ENCODE measurements at places on chromosomes 3 and 15.

- no peak for DNase-seq
These were observed 15.8 kb downstream of the DNAJC13 start for GRCh38 chr3:132433121-132433520.

- no peak for DNase-seq
These were observed 55.6 kb downstream of the LHFPL4 start for GRCh38 chr3:9497821-9498565.

- DNase-seq, result no peak
These were observed 81.9 kb upstream of the ZNF280D start for GRCh38 chr15:56815247-56815646.

- DNase-seq, result no peak
These were observed 146.2 kb downstream of the NFKBIZ start for GRCh38 chr3:101995371-101996046.

- no peak for DNase-seq
These were observed 91.0 kb downstream of the TPRG1 start for GRCh38 chr3:189262746-189263145.

GRCh38 chr3:167711439-167711838, 23.3 kb downstream of the PDCD10 start:
- DNase-seq, result no peak

GRCh38 chr15:63461230-63461985, 43.0 kb upstream of the USP3 start:
- DNase-seq, result peak; percentile 70

DNA sequence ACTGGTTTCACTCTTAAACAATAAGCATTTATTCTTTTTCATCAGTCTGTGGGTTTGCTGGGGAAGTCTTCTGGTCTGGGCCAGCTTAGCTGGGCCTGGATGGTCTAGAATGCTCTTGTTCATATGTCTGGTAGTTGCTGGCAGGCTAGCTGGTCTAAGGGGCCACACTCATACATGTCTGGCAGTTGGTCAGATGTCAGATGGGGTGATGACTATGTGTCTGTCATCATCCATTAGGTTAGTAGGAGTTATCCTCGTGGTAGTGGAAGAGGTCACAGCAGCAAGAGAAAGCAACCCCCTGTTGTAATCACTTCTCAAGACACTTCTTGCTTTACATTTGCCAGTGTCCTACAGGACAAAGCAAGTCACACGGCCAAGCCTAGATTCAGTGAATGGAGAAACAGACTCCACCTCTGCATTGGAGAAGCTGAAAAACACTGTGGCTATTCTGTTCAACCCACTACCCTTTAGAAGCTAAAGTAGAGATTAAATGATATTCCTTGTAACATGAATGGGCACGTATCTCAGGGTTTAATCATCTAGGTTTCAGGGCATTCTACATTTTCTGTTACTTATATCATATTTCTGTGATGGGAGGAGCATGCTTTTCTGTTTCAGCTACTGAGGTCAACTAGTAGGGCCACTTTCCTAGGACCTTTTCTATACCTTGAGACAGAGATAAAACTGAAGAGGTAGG, 5.5 kb upstream of the ARID3B start:
- no peak for DNase-seq

DNA sequence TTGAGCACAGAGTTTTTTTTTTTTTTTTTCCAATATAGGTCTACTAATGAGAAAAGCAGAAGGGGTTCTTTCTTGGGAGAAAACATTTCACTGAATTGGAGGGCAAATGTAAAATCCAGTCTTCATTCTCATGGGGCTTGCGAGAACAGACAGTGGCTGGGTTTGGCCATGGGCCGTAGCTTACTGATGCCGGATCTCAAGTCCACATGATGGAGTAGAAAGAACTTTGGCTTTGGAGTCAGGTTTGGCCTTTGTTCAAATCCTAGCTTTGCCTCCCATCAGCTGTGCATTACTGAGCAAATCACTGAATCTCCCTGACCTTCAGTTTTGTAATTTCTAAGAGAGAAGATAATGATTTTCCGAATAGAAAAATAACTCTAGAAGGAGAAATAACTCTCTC, 59.7 kb downstream of the LMCD1 start:
- DNase-seq, result no peak

GRCh38 chr3:116118475-116119169, 326.7 kb downstream of the LSAMP start:
- DNase-seq, result no peak

DNA sequence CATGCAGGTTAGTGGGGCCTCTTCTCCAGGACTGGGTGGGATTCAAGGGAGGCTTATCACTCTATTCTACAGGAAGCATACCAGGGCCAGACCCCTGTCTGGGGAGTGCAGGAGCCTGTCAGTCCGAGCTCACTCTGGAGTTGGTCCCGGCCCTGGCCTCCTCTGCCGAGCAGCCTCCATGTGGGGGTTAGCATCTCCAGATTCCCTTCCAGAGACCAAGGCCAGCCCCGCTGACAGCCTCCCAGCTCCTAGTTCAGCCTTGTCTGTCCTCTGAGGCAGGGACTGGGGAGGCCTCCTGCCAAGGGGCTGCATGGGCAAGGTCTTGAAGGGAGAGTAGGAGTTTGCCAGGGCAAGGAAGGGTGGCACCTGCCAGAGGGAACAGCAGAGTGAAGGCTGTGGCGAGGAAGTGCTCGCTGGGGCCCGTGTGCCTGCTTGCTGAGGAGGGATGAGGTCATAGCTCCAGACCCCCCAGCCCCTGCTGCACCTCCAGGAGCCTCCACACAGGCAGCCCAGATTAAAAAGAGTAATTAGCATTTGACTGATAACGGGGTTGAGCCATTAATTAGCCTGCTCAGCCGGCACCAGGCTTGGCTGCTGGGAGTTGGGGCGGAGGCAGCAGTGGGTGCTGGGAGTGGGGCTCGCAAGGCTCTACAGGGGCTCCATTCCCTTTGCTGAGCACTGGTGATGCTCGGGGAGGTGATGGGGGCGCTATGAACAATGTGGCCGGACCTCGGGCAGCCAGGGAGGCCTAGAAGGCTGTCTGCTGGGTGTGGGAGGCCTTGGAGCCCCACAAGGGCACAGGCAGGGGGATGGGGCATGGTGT, 54.3 kb downstream of the DNAJB8 start:
- no peak for DNase-seq

DNA sequence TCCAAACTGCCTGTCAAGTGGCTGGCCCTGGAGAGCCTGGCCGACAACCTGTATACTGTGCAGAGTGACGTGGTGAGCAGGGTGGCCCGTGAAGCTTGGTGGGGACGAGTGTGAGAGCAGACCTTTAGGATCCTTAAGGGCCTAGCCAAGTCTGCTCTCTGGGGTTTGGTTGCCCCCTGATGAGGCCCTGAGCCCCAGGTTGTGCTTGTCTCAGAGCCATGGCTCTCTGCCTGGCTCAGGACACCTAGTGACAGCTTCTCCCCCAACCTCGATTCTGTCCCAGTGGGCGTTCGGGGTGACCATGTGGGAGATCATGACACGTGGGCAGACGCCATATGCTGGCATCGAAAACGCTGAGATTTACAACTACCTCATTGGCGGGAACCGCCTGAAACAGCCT, 14.4 kb downstream of the TYRO3 start:
- DNase-seq, result no peak

- no peak for DNase-seq
These were observed 271.9 kb upstream of the GADL1 start for GRCh38 chr3:31166249-31166885.

- DNase-seq, result no peak
These were observed 22.8 kb downstream of the ATP2C1 start for GRCh38 chr3:130916507-130917167.

DNA sequence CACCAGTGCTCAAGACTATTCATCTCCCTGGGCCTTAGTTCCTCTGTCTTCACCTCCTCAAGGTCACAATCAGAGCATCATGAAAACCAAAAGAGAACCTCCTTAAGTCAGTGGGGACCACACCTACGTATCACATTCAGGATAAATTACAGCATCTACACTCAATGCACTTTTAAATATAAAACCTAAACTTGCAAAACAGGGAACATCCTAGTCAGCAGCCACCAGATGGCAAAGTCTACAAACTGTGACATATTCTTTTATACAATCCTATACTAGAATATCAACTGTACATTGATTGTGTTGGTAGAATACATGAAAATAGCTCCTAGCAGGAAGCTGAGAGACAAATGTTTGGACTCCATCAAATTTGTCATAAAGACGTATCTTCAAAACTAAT, 7.9 kb downstream of the KIF9 start:
- DNase-seq, result no peak

DNA sequence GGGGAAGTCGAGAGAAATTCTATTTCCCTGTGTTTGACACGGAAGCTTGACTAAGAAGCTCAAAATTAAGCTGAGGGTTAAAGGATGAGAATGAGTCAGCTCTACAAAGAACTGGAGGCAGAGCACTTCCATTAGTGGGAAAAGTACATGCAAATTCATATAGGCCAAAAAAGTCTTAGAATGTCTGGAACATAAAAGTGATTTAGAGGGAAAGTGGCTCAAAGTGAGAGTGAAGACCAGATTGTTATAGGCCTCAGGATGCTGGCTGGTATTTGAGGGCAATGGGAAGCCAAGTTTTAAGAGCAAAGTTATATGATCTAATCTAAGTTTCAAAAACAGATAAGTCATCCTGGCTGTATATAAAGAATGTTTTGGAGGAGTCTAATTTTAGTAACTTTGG, 857.3 kb downstream of the NAALADL2 start:
- no peak for DNase-seq

GRCh38 chr15:60421544-60421943, 23.8 kb upstream of the ANXA2 start:
- no peak for DNase-seq

- no peak for DNase-seq
These were observed 466 bp downstream of the NFKBIZ start for GRCh38 chr3:101849714-101850245.

GRCh38 chr3:53161450-53161819, 426 bp downstream of the PRKCD start:
- no peak for DNase-seq

- no peak for DNase-seq
These were observed 239.9 kb upstream of the LRTM1 start for GRCh38 chr3:55167586-55168317.

DNA sequence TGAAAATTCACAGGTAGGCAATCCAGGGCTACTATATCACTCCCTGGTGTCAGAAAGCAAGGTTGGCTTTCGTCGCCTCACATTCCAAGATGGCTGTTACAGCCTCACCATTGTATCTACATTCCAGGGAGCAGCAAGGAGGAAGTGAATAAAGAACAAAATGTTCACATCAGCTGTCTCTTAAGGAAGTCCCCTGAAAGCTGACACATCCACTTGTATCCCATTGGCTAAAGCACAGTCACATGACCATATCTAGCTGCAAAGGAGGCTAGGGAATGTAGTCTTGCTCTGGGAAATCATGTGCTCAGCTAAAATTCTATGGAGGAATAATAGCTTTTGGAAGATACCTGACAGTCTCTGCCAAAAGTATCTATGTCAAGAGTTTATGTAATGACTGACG, 12.8 kb upstream of the GATA2 start:
- no peak for DNase-seq

- no peak for DNase-seq
These were observed 11.7 kb upstream of the MRPS22 start for GRCh38 chr3:139332092-139332491.

DNA sequence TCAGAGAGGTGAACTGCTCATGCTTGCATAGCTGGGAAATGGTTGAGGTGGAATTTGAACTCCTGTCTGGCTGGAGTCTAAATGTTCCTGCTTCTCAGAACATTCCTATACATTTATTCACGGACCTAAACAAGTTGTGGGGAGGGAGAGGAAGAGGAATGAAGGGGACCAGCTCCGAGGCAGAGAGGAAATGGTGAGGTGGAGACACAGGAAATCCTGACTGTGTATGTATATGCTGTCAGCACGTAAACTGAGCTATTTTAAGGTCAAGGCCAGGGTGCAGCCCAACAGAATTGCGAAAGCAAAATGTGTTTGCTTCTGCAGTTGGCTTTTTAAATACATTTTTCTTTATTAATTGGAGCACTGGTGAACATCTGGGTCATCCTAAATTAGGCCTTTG, 74.1 kb upstream of the POMGNT2 start:
- no peak for DNase-seq

GRCh38 chr3:66297900-66298299, 77.1 kb downstream of the SLC25A26 start:
- DNase-seq, result no peak

DNA sequence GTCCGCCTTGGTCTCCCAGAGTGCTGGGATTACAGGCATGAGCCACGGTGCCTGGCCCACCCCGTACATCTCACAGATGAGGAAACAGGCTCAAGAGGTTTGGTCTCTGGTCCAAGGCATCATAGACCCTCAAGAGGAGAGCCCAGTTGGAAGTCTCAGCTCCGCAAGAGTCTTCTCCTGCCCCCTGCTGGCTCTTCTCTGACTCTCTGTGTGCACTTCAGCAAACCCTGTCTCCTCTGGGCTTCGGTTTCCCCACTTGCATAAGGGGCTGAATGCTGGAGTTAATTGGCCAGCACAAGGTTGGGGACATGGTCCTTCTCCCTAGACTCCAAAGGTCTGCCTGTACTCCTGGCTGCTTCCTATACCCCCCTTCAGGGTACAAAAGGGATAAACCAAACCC, 3.9 kb downstream of the MST1R start:
- DNase-seq, result no peak

DNA sequence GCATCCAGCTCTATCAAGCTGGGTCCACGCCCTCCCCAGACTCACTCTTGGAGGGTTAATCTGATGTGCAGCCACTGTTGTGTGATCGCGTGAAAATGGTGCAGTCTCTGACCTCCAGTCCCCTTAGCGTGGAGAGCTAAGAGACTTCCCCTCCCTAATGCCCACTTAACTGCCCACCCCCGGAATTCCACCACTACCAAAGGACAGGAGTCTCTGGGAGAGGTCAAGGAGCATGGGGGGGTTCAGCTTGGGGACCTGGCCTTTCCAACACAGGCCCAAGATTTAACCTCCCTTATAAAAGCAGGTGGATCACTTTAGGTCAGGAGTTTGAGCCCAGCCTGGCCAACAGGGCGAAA, 48.8 kb downstream of the CCDC12 start:
- no peak for DNase-seq

DNA sequence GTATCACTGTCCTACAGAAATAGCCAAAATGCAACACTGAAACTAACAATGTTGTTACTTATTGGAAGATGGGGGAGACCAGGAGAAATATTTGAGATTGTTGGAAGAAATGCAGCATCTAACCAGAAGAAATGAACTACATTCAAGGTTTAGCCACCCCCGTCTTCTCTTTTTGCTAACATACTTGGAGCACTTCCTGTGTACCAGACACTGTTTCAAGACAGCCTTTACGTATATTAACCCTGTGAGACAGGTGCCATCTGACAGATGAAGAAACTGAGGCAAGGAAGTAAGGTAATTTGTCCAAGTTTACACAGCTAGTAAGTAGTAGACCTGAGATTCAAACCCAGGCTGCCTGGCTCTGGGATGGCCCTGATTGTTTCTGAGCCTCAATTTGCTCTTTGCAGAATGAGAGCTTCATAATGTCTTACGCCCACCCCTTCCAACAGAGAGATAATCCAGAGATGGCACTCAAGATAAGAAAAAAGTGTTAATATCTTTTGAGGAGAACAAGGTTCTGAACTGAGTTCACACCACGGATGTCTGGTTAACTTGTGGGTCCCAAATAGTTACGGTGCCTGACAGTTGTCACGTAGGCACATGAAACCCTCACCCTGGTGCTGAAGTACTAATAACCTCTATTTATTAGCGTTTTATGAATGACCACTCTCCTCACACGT, 26.1 kb downstream of the RASGRP1 start:
- no peak for DNase-seq

GRCh38 chr3:2908693-2909351, 201.4 kb downstream of the IL5RA start:
- no peak for DNase-seq

Data from H1 (cell line).